Hepatocyte (in vitro differentiated cells): ENCODE measurements at places on chromosomes 4 and X.

DNA sequence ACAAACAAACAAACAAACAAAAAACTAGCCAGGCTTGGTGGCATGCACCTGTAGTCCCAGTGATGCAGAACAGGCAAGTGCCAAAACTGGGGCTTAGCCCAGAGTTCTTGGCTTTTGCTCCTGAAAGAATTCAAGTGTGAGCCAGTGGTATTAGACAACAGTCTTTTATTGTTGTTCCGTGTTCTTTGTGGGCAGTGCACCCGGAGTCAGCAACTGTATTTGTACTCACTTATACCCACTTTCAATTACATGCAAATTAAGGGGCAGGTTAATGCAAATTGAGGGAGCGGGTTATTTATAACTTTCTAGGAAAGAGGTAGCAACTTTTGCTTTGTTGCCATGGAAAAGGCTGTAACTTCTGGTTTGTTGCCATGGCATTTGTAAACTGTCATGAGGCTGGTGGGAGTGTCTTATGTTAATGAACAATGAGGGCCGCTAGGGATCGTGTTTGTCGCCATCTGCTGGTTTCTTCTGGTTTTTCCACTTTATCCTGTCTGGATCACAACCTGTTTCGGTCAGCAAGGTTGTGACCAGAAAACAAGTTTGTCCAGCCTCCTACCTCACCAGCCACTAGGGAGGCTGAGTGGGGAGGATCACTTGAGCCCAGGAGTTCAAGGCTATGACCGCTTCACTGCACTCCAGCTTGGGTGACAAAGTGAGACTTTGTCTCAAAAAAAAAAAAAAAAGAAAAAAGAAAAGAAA lies 88.8 kb upstream of the ESX1 start:
- peak; percentile 72 for DNase-seq

GRCh38 chr4:168710353-168710946 lies 213.6 kb downstream of the PALLD start:
- peak; percentile 58 for DNase-seq

GRCh38 chr4:143386812-143387211 lies 50.1 kb downstream of the GAB1 start:
- peak; percentile 34 for DNase-seq

DNA sequence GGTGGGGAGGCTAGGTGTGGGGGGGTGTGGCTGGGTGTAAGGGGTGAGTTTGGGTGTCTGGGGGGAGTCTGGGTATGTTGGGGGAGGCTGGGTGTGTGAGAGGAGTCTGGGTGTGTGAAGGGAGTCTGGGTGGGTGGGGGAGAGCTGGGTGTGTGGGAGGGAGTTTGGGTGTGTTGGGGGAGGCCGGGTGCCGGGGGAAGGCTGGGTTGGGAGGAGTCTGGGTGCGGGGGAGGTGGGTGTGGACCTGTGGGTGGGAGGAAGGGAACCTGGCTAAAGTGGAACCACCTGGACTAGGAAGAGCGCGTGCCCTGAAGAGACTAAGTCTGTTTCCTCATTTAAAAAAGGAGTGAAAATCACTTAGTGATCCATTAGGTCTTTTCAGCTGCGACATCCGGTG lies 18.3 kb downstream of the SPON2 start:
- DNase-seq = no peak
